ENCODE measurements at places on chromosomes 1 and 21.

GRCh38 chr1:101566883-101567538, 330.2 kb downstream of the S1PR1 start:
- DNase-seq, result no peak

DNA sequence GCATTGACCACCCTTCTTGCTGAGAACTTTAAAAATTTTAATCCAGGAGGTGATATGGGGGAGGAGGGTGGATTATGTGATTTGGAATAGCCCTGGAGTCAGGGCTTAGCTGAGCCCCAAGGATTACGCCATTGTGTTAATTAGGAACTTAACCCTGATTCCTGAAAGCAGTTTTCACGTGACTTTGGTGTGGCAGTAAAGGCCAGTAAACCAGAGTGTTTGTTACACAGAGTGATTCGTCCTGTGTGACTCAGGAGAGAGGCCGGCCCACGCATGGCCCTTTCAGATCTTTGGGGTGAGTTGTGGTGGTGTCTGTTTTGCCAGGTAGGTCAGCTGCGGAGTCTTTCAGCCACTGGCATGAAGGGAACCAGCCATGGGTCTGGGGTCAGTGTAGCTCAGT, 107.6 kb downstream of the NOS1AP start:
- DNase-seq, result no peak

DNA sequence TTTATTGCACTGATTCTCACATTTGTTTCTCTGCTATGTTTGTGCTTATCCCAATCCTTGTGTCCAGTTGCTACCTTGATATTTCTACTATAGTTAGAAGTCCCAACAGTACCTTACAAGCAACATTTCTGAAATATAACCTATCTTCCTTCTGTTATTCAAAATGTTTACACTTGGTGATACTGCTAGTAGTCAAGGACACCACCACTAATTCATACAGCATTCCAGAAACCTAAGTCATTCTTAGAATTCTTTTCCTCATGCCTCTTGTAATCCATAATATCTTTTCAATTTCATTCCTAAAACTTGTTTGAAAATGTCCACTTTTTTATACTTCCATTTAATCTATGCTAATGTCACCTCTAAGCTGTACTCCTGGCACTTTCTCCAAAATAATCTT, 2132.1 kb downstream of the NCAM2 start:
- no peak for DNase-seq

GRCh38 chr1:45574105-45574626, 9.7 kb upstream of the NASP start:
- DNase-seq, result no peak

DNA sequence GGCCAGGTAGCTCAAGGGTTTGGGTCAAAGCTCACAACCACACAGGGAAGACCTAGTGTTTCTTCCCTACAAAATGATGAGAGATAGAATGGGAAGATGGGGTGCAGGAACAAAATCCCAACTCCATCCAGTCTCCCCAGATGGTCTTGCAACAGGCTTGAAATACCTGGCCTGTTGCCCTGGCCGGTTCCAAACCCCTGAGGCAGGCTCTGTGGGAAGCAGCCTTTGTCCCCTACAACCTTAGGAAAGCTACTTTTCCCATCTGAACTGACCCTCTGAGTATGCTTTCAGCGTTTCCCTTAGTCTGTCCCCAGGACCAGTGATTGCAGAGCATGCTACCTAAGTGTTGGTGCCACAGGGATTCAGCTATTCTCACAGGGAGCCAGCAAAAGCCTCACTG, 104.0 kb downstream of the GDAP2 start:
- no peak for DNase-seq

GRCh38 chr1:224223819-224224714, 41.0 kb downstream of the DEGS1 start:
- no peak for DNase-seq

DNA sequence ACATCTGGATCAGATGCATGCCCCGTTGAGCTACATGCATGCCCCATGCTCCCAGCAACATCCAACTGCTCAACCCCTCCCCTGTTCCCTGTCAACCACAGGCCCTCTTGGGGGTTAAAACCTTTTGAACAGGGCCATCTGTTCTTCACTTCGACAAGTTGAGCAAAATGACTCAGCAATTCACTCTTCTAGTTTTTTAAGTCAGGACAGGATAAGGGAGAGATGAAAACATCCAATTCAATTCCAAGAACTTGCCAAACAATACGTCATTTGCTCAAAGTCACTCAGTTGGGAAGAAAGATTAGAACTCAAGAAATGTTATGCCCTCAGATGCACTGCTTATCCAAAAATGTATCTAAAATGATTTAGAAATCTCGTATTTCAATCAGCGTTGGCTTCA, 46.1 kb upstream of the MTF2 start:
- no peak for DNase-seq

DNA sequence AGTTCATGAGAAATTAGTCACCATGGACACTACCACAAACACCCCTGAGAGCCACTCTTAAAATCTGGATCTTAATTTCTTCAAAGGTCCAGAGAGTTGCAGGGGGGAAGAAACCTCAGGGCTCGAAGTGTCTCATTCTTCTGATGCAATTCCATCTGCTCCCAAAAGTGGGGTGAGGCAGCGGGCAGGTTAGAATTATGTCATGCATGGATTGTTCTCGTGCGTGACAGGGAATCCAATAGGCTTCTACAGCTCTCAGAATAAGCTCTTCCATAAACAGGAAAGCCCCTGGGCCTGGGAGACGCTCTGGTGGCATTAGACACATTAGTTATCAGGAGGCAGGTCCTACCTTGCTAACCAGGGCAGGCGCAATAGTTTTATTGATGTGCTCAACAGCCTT, 8.4 kb downstream of the ENO1 start:
- DNase-seq, result no peak

- no peak for DNase-seq
These were observed 24.6 kb downstream of the GALNT2 start for GRCh38 chr1:230091473-230092231.

GRCh38 chr1:150808846-150809245, 786 bp upstream of the CTSK start:
- no peak for DNase-seq
